ENCODE measurements at places on chromosomes 5 and 9.

DNA sequence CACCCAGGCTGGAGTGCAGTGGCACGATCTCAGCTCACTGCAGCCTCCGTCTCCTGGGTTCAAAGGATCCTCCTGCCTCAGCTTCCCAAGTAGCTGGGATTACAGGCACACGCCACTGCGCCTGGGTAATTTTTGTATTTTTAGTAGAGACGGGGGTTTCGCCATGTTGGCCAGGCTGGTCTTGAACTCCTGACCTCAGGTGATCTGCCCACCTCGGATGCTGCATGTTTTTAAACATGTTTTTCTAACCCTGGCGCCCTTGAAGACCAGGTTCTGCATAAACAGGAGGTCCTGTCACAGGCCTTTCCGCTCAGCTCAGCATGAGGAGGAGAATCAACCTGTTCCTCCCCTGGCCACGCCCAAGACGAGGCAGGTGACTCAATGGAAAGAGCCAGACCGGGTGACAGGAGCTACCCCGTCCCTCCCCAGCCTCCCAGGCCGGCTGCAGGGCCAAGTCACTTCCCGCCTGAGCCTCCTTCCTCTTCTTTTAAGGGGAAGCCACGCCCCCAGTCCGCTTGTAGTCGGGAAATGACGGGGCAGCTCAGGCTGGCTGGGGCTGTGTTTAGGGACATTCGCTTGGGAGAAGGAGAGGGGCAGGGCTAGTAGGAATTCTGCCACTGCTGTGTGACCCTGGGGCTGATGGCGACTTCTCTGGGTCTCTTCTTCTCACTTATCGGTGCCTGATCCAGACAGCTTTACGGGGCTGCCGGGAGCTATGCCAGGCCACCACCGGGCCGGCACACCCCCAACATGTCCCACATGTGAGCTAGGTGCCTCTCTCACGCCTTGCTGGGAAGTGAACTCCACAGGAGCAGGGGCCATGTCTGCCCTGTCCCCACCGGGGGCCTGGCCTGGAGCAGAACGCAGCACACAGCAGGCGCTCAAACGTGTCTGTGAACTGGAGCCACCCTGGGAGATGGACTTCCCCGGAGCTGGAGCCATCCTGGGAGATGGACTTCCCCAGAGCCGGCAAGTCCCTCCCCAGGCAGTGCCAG, 6.1 kb downstream of the NOTCH1 start:
- no peak for DNase-seq

DNA sequence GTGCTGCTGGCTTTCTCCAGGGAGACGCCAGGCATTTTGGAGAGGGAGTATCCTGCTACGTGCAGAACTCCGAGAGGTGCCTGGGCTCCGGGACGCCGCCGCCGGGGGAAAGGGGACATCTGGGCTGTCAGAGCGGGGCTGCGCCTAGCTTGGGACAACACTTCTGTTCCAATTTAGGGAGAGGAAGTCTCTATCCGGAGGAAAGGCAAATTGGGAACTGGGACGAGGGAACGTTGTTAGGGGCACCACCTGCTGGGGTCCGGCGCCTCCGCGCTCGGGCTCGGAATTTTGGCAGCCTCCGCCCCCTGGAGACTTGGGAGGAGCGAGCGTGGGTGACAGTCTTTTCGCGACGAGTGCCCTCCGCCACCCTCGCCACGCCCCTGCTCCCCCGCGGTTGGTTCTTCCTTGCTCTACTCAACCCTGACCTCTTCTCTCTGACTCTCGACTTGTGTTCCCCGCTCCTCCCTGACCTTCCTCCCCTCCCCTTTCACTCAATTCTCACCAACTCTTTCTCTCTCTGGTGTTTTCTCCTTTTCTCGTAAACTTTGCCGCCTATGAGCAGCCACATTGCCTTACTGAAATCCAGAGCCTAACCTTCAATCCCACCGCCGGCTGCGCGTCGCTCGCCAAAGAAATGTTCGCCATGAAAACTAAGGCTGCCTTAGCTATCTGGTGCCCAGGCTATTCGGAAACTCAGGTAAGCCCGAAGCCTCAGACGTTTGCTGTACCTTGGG, 1.6 kb downstream of the TSLP start:
- no peak for DNase-seq

DNA sequence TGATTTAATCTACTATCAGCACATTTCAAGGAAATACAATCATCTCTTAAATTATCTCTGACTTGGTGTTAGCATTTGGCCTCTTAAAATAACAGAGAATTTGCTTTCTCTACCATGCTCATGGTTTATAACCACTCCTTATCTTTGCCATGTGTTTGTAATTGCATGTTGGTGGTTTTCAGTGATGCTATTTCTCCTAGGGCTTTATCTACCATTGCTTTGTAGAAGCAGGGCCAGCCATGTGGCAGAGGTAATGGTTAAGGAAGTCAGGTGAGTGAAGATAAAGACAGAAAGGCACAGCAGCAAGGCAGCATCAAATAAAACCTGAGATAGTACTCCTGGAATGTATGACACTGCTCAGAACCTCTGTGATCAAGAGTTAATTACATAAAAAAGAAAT, 206.2 kb downstream of the FER start:
- no peak for DNase-seq

- no peak for DNase-seq
These were observed 33.7 kb downstream of the CENPP start for GRCh38 chr9:92359394-92359995.

- DNase-seq, result no peak
These were observed 39.0 kb downstream of the TENT4A start for GRCh38 chr5:6752236-6752635.

GRCh38 chr5:150751096-150751891, 7.5 kb downstream of the DCTN4 start:
- no peak for DNase-seq

DNA sequence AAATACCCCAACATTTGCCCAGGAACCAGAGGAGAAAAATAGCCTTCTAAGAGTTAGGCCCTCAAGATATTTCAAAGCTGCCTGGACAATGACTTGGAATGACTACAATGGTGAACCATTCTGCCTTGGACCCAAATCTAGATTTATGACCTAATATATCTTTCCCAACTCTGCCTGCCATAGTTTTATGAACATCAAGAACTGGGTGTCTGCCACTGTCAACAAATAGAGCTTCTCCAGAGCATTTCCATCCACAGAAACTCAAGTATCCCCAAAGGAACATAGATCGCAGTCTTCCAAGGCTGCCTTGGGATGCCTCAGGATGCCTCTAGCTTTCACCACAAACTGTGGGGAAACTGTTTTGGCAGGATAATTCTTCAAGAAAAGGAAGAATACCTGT, 48.2 kb upstream of the NFIB start:
- DNase-seq, result no peak

GRCh38 chr9:137075275-137075775, 2.0 kb upstream of the UAP1L1 start:
- DNase-seq, result no peak

DNA sequence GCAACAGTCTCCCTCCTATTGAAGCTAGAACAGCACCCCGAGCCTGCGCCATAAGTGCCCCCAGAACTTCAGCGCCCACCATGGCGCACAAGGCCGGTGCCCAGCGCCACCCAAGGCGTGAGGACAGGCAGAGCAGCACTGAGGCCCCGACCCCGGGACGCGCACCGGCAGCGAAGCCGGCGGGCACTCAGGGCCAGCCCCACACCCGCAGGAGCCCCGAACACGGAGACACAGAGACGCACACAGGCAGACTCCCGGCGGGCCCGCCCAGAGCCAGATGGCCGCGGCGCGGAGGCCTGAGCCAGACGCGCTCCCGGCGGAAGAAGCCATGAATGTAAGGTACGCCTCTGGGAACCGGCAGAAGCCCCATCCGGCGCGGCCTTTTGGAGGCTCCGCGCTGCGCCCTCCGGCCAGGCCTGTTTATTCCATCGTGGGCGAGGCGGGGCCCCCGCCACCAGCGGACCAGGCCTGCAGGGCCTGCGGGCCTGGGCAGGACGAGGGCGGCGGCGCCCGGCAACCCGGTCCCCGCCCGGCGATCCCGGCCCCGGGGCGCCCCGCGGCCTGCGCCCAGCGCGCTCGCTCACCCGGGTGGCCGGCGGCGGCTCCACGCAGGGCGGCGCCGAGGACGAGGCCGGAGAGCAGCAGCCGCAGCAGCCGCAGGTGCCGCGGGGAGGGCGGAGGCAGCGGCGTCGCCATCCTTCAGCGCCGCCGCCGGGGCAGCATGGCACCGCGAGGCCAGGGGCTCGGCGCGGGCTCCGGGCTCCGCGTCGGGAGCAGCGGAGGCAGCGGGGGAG, 486 bp downstream of the NPDC1 start:
- DNase-seq, result no peak

- no peak for DNase-seq
These were observed 2.1 kb downstream of the ANKRD33B start for GRCh38 chr5:10565785-10566542.

DNA sequence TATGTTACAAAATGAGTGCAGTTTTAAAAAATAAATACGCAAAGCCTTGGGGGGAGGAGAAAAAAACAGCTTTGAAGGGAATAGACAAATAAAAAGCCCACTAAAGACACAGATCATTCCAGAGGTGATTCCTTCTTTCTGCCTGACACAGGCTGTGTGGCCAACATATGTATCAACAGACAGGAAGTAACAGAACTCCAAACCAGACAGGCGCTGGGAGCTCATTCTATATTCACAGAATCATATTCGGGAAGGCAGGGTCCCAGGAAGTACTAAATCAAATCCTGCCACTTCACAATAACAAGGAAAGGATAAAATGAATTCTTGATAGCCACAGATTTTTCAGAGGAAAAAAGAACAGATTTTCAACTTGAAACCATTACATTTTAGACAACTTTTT, 62.1 kb downstream of the SEMA5A start:
- no peak for DNase-seq

- no peak for DNase-seq
These were observed 37.2 kb downstream of the ALDH1A1 start for GRCh38 chr9:72915659-72916058.

GRCh38 chr5:96687812-96688453, 25.8 kb downstream of the CAST start:
- no peak for DNase-seq

- no peak for DNase-seq
These were observed 100.4 kb upstream of the TLE1 start for GRCh38 chr9:81789721-81790120.

GRCh38 chr9:110187126-110187525, 20.8 kb downstream of the C9orf152 start:
- DNase-seq, result no peak

GRCh38 chr5:140196115-140196814, 21.3 kb downstream of the CYSTM1 start:
- DNase-seq, result no peak

DNA sequence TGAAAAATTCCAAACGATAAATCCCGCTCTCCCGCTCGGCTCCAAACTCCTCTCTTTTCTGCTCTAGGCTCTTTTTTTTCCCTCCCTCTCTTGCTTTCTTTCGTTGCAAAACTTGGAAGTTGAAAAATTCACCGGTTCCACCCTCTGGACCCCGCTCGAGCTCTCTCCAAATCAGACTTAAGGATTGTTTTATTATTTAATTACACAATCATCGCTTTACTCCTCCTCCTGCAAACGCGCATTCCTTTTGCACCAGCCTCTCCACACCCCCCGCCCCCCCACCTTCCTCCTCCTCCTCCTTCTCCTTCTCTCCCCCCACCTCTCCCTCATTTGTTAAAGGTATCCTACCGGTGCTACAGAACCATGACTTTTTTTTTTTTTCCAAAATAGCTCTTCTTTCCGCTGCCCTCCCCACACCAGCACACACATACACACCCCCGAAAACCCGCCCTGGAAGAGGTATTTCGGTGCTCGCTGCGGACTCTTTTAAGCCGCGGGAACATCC, 535 bp upstream of the NFIB start:
- no peak for DNase-seq

DNA sequence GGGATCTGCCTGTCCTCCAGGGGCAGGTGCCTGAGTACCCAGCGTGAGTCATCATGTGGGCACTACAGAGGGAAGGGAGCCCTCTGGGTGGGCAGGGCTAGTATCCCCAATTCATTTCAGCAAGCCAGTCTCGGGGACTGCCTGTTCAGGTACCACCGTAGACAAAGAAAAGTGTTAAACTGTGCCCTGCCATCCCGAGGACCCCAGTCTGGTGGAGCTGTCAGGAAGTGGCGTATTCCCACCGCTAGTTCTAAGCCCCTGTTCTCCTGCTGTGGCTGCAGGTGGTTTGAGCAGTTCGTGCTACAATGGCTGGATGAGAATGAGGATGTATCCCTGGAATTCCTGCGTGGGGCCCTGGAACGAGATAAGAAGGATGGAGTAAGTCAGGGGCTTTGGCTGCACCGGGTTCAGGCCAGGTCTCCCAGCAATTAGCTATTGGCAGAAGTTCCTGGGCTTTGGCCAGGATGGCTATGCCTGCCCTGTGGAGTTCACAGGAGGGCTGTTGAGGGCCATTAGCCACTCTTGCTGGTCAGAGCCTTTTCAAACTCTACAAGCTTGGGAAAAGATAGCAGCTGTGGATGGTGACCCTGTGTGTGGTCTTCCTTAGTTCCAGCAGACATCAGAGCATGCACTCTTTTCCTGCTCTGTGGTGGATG, 93.2 kb upstream of the RUSC2 start:
- DNase-seq, result no peak

GRCh38 chr9:1272488-1272887, 222.3 kb downstream of the DMRT2 start:
- DNase-seq, result no peak

DNA sequence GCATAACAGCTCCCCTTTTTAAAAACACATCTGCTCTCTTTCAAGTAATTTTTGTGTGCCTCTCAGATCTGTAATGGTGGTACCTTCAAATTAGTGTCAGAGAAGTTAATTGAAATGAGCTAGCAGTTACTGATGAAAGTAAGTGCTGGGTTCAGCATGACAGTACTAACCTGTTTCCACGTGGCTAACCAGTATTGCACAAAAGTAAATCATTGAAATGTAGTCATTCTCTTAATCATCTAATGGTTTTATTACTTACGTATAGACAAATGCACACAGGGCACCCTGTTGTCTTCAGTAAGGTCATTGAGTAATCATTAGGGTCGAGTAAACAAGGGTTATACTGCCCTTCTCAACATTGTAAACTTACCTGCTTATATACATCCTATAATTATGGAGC, 157.8 kb upstream of the PRR16 start:
- DNase-seq, result no peak

DNA sequence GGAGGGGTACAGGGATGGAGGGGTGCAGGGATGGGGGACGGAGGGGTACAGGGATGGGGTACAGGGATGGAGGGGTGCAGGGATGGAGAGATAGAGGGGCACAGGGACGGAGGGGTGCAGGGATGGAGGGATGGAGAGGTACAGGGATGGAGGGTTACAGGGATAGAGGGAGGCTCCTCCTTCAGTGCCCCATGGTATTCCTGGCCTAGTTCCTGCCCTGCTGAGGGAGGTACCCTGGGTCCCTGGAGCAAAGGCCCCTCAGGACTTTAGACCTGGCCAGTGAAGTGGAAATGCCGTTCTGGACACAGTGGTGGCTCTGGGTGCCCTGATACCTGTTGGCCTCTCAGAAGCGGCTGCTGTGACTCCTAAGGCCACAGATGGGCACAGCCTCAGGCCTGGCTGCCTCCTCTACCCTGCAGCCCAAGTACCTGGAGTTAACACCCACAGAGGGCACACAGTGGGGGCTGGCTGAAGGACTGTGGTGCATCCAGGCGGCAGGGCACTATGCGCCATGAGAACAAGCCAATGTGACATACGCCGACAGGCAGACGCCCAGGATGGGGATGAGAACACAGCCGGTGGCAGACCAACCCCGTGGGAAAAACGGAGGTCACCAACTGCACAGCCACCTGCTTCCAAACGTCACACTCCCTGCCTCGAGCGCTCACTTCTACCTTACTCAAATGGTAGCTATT, 8.4 kb downstream of the PTGES2 start:
- no peak for DNase-seq
